Amniotic stem cell (primary cell): ENCODE measurements at places on chromosomes 1 and 21.

- no peak for DNase-seq
These were observed 28.9 kb downstream of the PBX1 start for GRCh38 chr1:164587617-164588501.

DNA sequence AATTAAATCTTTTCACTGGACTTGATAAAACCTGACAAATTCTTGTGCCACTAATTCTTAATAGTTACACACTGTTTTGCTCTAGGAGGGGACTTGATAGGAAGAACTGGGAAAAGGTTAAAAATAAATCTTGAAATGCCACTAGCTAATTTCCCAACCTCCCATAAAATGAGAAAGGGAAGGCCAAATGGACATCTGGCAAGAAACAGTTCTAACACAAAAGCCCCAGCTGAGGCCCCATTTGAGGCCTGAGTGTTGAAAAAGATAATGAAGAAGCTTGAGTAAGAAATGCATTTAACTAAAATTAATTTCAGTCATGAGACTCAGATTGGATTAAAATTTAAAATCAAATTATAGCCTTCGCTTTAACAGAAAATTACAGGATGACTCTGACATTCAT is 11.2 kb upstream of the RAP1GAP start:
- no peak for DNase-seq

DNA sequence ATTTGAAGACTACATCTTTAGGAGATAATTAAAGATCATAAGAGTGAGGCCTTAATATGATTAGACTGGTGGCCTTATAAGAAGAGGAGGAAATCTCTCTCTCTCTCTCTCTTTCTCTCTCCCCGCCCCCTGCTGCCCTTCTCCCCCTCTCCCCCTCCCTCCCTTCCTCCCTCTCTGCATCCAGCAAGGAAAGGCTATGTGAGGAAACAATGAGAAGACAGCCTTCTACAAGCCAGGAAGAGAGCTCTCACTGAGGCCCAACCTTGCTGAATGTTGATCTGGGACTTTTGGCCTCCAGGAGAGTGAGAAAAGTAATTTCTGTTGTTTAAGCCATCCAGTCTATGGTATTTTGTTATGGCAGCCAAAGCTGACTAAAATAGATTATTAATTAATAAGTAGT is 21.6 kb downstream of the FOXD3 start:
- DNase-seq: no peak

DNA sequence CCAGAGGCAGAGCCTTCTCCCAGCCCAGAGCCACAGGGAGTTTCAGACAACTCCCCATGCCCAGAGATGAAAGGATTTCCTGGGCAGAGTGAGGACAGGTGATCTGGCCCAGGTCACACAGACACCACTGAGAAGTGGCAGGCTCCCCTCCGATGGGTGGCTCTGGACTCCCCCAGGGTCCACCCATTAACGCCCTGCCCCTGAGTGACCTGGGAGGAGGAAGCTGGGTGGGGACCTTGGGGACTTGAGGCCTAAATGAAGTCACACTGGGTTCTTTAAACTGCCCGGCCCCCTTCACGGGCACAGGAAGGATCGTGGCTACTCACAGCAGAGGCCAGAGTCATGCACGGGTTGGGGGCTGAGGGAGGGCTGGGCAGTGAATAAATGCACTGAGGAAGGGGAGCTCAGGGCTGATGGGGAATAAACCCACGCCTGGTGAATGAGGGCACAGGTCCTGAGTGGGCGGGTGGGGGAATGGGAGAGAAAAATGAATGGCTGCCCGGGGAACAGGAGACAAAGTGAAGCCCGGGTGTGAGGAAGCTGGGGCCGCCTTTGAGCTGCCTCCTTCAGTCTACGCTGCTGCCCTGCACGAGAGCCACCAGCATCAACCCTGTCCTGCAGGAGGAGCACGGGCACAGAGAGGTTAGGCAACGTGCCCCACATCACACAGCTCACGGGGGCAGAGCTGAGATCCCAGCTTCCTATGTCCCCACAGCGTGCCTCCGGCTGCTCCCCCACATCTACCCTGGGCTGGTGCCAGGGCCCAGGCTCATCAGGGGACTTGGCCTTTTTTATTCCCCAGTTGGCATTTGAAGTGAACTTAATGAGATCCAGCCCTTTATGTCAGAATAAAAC is 404.3 kb downstream of the MATN1 start:
- DNase-seq: no peak

DNA sequence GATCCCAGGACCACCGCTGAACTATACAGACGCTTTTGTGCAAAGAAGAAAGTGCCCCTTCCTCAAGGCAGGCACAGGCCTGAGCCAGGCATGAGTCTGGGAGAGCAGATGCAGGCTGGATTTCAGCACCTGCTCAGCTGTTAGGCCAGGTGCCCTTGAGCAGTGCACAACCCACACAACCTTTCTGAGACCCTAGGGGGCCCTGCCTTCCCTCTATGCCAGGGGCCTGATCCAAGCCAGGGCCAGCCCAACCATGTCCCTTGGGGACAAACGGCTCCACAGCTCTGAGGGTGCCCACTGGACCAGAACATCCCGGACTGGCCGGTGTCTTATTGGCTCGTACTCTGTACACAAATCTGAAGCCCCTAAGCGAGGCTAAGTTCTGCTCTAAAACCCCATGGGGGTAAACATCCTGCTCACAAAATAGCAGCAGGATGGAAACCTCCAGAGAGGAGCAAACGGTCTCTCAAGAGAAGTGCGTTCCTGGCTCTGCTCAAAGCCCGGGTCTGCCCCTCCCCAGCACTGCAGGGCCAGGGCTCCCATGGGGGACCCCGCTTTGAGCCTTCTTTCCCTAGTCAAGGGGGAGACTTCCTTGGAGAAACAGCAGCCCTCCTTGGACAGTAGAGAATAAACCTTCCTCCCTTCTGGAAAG is 275.1 kb downstream of the NPHP4 start:
- DNase-seq: no peak

DNA sequence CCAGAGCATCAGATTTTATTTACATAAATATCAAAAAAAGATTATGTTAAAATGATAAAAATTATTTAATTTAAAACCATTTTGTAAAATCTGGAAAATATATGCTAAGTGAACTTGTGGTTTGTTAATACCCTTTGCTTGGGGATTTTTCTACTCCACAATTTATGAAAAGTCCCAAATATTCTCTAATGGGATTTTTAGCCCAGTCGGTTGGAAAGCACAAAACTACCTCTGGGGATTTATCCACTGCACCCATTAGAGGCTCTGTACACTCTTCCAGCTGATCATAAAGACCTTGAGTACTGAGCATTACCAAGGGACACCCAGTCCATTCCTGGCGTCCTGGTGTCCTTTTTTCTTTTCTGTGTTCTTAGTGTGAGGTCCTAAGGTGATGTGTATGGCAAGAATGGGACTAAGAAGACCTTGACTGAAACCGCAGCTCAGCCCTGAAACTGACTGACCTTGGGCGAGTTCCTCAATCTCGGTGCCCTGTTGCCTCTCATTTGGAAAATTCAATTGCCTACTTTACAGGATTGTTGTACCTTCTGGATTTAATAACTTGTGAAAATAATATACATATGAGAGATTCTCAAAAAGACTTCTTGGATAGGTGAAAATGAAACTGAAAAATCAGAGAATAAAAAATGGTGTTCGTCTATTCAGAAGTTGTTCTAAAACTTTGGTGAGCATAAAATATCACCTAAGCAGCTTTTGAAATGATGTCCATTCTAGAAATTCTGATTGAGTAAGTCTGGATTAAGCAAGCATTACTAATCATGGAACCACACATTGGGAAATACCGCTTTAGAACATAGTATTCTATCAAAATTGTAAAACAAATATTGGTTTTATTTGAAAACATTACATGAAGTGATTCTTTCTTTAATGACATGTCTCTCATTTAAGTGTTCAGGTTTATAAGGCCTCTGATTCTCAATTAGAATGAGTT is 21.5 kb upstream of the SAMSN1 start:
- no peak for DNase-seq

GRCh38 chr1:239539051-239539450 is 152.7 kb downstream of the CHRM3 start:
- no peak for DNase-seq

GRCh38 chr1:184387069-184387475 is 243 bp downstream of the C1orf21 start:
- no peak for DNase-seq

- no peak for DNase-seq
These were observed 140.5 kb downstream of the COL11A1 start for GRCh38 chr1:102967786-102968185.

DNA sequence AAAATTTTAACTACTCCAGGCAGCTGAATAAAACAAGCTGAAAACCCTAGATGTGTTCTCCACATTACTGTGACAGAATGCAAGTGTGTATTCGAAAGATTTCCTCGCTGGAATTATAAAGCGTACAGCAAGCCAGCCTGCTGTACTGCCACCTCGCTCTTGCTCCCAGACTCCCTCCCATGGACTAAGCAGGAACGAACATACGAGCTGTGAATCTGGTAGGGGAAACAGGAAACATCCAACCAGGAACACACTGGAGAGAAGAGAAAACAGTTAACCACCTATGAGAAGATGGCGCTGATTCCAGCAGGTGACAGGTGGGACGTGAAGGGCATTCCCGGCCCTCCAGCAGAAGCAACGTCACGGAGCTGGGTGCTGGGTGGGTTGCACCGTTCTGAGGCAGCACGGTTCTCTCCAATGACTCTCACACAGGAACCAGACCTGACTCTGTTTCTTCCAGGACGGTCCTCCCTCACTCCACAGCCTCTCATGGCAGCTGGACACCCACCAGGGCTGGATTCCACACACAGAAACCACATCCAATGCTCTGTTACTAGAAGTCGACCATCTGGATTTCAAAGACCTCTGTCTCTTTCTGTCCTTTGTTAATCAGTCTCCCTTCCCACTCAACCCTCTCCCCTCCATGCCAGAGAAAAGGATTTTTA is 219.2 kb downstream of the RERE start:
- no peak for DNase-seq
